Activated T-cell treated with anti-CD3 and anti-CD28 coated beads, Interleukin-2, amount 50 U/mL, for 4 hours (primary cell): ENCODE measurements at places on chromosomes 2 and 18.

DNA sequence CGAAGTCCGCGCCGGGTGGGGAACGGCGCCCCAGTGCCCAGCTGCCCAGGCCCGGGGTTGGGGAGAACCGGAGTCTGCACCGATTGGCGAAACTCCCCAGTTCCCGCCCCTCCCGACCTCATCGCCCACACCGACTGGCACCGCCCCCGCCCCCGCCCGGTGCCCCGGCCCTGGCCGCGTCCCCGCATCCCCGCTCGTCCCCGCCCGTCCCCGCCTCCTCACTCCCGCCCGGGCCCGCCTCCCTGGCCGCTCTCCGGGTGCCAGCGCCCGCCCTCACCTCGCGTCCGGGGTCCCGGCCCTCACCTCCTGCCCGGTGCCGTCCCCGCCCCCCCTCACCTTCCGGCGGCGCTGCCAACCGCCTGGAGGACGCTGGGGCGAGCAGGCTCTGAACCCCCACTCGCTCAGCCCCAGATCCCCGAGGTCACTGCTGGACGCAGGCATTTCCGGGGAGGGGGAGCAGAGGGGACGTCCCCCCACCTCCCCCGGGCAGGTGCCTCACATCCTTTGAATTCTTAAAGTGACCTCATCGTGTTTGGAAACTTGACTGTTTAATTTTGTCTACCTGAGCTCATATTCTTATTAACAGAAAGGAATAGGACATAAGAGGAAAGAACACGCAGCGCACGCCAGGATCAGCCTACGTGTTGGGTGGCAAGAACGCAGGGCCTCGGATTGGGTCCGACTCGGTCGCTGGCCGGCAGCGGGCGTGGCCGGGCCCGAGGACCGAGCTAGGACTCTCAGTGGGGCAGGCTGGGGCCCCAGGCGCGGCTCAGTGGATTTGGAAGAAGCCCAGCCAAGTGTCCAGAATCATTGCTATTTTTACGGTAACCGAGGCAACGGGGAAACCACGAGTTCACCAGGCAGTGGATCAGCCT is at the start of gene FAM110C:
TSS of gene FAM110C (minus strand) at position 35 of the 875 bp plus-strand sequence. CDS start 120 bp downstream, outside the sequence.
- DNase-seq: peak; percentile 39

DNA sequence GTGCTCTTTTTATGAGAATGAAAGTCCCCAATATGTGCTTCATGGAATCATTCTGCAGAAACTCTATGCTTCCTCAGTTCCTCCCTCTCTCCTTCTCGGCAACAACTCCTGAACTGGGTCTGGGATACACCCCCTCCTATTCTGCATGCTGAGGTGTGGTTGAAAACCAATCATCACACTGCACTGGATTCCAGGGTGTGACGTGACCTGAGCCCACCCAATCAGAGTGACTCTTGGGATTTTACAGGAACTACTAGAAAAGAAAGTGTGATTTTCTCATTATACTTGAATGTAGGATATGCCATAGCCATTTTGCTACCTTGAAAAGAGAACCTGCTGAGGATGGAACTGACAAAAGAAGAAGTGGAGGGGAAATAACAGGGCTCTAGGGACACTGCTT is 36.3 kb downstream of the ACVR1 start:
- DNase-seq: no peak

DNA sequence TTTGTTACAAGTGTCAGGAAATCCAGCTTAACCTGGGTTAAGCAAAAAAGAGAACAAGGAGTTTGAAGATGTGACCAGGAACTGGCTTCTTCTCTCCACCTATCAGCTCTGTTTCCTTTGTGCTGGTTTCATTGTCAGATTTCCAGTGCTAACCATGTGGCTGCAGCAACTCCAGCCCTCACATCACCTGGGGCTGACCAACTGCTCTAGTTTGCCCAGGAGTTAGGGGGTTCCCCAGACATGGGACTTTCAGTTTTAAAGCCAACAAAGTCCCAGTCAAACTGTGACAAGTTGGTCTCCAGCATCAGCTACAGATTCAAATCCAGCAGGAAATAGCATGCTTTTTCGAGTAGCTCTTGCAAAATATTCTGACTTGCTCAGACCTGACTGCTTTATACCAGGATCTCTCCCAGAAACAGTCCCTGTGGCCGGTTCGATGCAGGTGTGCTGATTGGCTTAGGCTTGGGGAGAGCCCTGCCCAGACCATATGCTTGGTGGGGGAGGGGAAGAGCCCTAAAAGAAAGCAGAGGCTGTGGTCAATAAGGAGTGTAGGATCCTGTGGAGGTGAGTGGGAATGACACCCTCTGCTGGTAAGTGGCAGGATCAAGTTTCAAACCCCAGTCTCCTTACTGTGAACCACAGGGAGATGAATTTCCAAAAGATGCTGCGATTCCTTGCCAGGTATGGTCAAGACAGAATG is 49.5 kb downstream of the KCNE4 start:
- no peak for DNase-seq

- DNase-seq: no peak
Observed at GRCh38 chr2:63819256-63819655, 22.4 kb upstream of the UGP2 start.

DNA sequence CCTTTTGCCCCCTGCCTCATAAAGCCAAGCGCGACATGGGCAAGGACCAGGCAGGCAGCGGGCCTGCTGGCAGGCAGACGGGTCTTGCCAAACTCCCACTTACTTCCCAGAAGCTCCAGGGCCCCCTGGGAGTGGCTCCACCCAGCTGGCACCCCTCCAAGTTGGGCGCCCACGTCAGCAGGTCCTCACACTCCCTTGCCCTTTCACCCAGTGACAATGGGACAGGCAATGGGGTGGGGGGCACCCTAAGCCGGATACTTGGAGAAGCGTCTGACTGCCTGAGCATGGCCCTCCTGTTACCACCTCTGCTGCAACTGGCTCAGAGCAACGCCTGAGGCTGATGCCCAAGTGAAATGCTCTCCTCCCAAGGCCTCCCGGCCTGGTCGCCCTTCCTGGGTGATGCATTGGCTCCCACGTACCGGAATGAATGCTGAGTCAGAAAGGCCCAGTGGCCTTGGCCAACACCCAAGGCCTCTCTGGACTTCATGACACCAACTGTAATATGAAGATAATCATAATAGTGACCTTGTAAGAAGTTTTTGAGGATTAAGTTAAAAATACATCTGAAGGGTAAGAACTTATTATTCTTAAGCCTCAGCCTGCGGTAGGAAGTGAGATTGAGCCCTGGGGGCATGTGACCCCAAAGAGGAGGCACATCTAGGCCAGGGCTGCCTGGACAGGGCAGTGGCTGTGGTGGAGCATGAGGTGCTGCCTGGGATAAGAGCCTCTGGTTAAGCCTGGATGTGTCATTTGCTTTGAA is 31.6 kb downstream of the KCNK3 start:
- DNase-seq: no peak

DNA sequence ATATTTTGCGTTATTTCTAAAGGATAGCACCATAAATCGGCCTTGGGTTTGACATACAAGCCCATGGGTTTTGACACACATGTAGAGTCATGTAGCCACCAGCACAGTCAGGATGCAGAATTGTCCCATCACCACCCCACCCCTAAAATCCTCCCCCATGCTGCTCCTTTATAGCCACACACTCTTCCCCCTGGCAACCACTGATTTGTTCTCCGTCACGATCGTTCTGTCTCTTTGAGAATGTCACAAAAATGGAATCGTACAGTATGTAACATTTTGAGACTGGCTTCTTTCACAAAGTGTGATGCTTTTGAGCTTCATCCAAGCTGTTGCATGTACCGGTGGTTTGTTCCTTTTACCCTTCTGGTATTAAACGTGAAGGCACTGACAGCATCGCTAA is 39.1 kb downstream of the CRACDL start:
- no peak for DNase-seq

DNA sequence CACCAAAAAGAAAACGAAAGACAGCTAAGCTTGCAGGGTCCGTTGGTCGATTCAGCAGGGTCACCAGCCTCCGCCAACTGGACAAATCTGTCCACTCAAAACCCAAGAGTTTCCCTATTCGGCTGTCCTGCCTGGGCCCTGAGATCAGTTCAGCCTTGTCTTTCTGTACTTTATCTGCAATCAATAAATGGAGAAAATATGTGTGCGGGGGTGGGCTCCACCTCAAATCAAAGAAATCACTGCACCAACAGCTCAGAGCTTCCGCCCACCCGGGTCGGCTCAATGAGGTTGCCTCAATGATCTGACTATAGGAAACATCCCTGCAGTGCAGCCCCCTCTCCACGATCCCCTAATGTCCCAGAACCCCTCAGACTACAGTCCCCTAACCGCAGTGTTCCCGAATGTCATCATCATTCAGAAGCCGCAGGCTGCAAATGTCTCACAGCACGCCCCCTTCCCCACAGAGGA is 447 bp downstream of the GGCX start:
- peak; percentile 39 for DNase-seq

GRCh38 chr2:166081131-166081632 is 46.6 kb downstream of the SCN1A start:
- no peak for DNase-seq

DNA sequence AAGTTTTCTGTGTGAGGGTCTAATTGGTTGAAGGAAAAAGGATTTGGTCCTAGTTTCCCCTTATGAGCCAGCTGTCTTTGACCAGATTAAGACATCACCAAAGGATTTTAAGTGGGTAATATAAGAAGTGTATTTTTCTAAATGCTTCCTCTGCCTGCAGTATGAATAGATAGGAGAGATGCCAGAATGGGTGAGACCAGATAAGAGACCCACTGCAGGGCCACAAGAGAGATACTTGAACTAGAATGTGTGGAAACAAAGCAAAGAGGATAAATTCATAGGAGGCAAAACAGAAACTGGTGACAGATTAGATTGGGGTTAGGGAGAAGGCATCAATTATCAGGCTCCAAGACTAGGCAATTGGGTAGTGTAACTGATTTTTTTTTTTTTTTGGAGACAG is 1.1 kb upstream of the HDHD2 start:
- no peak for DNase-seq

- no peak for DNase-seq
Observed at GRCh38 chr2:40690525-40690924, 238.6 kb upstream of the SLC8A1 start.

GRCh38 chr2:41375901-41376300 is 671.9 kb upstream of the PKDCC start:
- DNase-seq: no peak
